ENCODE measurements at places on chromosomes 16 and 17. TPM values are rescaled to one million over a fixed set of nuclear protein-coding genes. Genes with fewer than 3 reads are reported as not detected.

The CSF3 gene
- not detected for total RNA-seq

The SYNGR3 gene
- total RNA-seq, result 4.5 TPM

The CA5A gene
- total RNA-seq, result 0.26 TPM

The CCR7 gene
- total RNA-seq, result not detected

The HOXB8 gene
- total RNA-seq, result 0.70 TPM

The GAST gene
- not detected for total RNA-seq

The CA7 gene
- not detected for total RNA-seq

The PRSS22 gene
- 98.2 TPM for total RNA-seq

The MFAP4 gene
- total RNA-seq, result not detected

The CRHR1 gene
- not detected for total RNA-seq

All from PC-9 (cell line).